ENCODE measurements at places on chromosomes 13 and 19.
A peak's percentile ranks its signal among the peaks of the same experiment; 100 is the strongest.

GRCh38 chr19:55484593-55485438 is at the start of gene NAT14:
TSS of gene NAT14 (plus strand) at chr19:55485188. CDS start at chr19:55485709, 521 bp downstream.
- peak; percentile 64 for DNase-seq

- DNase-seq = no peak
These were observed 7.3 kb downstream of the GPR183 start for GRCh38 chr13:99299920-99300341.

DNA sequence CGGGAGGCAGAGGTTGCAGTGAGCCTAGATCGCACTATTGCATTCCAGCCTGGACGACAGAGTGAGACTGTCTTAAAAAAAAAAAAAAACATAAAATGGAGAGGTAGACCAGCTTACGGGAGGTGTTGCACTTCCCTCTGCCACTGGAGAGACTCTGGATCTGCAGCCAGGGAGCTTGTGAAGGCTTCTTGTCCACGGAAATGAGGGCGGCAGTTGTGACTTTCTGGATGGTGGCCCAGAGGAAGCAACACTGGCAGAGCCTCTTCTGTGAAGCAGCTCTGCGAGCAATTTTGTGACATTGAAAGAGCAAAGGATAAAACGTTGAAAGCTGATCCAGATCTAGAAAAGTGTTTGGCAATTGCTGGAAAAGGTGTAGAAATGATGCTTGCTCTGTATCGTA is 10.4 kb downstream of the SPINT2 start:
- DNase-seq = no peak

DNA sequence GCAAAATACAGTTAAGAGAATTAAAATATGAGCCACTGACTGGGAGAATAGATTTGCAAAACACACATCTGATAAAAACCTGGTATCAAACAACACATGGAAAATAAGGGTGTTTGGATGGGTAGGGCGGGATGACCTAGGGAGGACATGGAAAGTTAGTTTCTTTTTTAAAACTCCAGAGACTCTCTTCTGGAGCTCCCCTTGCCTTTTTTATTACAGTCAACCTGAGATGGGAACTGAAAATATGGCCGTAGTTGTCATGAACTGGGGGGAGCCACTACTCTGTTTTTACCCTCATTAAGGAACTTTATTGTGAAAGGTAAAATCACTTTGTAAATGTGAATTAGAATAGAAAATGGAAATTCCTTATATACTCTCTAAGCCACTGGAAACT is 113.0 kb downstream of the ATP11A start:
- no peak for DNase-seq

GRCh38 chr19:50178320-50178719 is 15.2 kb upstream of the IZUMO2 start:
- no peak for DNase-seq

- no peak for DNase-seq
These were observed 111.3 kb downstream of the RAB20 start for GRCh38 chr13:110450016-110450900.
